Islet precursor cell (in vitro differentiated cells): ENCODE measurements at places on chromosomes 13 and 19.
A peak's percentile ranks its signal among the peaks of the same experiment; 100 is the strongest.

GRCh38 chr13:49246850-49247642, 679 bp upstream of the CDADC1 start:
- no peak for DNase-seq

GRCh38 chr13:96200810-96201209, 110.9 kb downstream of the HS6ST3 start:
- no peak for DNase-seq

GRCh38 chr13:23599083-23599925, 29.1 kb downstream of the TNFRSF19 start:
- peak; percentile 75 for DNase-seq

GRCh38 chr13:96963786-96964475, 30.3 kb downstream of the OXGR1 start:
- DNase-seq: no peak

GRCh38 chr13:101283782-101284181, 132.5 kb downstream of the NALCN start:
- no peak for DNase-seq

DNA sequence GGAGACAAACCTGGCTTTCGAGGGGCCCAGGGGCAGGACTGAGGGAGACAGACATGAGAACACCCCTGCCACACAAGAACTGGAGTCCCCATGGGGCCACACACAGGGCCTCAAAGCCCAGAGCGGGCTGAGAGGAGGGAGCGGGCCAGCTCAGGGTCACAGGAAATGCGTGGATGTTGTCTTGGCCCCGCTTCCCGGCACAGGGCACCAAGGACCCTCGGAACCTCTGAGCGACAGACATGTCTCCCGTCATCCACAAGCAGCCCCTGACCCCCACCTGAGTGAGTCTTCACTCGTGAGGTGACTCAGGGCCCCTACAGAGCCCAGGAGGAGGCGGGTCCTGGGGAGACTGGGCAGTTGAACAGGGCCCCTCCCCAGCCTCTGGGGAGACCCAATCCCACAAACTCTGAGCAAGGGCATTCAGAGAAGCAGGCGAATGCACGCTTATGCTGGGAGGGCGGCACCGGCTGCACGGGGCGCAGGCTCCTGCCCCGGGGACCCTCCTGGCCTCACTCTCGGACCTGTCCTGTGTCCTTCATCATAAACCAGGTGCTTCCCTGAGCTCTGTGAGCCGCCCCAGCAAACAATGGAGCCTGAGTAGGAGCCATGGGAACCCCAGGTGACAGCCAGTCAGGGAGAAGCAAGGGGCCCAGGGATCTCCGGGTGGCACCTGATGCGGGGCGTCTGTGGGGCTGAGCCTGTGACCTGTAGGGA, 20.1 kb downstream of the SGTA start:
- DNase-seq: no peak

- no peak for DNase-seq
Measured at GRCh38 chr13:37652596-37652995, 54.0 kb upstream of the POSTN start.

GRCh38 chr13:100234524-100235136, 145.7 kb downstream of the PCCA start:
- DNase-seq: no peak

DNA sequence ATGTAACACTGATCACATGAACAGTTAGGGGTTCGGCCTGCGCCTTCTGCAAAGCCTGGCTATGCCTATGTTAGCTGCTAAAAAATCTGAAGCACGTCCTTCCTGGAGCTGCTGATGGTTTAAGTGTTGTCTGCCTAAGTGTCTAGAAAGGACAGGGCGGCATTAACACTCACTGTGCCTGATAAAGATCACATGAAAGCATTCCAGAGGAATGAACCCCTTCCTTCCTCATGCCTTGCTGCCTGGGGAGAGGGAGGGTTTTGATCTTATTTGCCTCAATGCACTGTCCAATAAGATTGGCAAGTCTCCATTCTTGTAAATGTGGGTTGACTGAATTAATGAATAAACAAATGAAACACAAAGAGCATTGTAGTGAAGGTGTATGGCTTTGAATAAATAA, 5.2 kb downstream of the DOCK9 start:
- DNase-seq: peak; percentile 97

DNA sequence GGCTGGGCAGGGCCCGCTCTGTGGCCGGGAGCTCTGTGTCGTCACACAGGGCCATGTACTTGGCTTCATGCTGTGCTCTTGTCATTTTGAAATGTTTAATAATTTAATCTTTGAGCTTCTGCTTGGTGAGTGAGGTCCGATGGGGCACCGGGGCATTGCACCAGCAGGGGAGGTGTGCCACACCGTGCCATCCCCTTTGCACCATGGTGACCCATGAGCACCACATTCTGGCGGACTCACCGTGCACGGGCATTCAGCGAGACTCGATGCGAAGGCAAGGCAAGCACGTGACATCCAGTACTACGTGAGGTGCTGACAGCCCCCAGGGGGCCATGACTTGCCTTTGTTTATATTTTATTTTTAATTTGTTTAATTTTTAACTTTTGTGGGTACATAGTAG, 204.3 kb downstream of the URI1 start:
- no peak for DNase-seq

DNA sequence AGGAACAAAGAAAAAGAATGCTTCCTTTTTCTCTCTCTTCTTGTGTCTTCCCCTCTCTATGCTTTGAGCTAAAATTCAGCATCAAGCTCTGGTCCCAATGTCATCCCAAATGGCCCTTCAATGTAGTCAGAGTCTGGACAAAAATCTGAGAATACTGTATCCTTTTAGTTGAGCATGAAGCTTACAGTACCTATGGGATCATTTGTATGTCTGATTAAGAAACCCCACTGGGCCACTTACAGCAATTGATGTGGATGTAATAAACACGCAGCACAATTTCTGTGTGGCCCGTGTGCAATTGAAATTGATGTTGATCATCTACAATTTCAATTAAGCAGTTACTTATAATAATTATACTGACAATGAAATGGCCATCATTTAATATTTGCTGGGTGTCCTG, 188.9 kb upstream of the RNF113B start:
- no peak for DNase-seq

GRCh38 chr19:34375598-34375997, 10.6 kb downstream of the GPI start:
- no peak for DNase-seq

GRCh38 chr19:11164296-11164695, 8.7 kb upstream of the SPC24 start:
- DNase-seq: no peak

DNA sequence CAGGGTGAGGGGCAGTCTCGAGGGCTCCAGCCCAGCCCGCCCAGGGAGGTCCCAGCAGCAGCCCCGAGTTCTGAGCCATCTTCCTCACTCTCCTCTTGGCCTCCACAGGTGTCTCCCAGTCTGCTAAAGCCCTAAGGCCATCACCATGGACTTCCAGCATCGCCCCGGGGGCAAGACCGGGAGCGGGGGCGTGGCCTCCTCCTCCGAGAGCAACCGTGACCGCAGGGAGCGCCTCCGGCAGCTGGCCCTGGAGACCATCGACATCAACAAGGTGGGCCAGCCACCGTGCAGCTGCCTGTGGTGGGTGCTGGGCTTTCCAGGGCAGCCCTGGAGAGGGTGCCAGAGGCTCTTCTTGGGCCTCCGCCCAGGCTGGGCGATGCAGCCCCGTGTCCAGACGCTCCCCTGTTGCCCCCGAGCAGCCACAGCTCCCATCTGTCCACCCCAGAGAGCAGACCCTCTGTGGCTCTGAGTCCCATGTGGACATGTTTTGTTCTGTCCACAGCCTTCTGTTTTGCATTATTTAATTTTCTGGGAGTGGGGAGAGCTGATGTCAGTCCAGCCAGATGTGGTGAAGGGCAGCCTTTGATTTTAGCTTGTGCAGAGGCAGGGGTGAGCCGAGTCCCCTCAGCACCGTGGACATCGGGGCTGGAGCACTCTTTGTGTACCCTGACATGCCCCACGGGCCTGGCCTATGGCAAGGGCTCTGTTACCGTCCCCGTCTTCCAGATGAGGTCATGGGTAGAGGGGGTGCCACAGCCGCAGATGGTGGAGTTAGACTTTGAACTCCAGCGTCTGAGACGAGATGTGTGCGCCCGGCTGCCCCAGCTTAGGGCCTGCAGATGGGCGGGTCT, 5.6 kb upstream of the AMH start:
- no peak for DNase-seq

GRCh38 chr13:25085125-25085742, 10.7 kb upstream of the PABPC3 start:
- DNase-seq: no peak

DNA sequence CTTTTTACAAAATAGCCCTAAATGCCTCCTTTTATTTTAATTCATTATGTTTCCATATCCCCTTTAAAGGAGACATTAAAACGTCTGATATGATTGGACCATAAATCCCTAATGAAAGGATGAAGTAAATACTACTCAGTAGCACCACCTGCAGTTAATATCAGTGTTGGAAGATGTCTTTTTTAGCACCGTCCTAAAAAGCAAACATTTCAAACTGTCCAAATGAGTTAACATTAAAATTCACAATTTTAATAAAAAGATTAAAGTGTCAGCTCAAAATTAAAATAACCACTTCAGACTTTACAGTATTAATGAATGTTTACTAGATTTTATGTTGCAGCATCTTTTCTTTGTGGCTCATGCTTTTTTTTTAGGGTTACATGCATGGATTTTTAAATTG, 12.3 kb downstream of the ZNF507 start:
- DNase-seq: no peak

GRCh38 chr13:33195693-33196464, 89.7 kb downstream of the STARD13 start:
- no peak for DNase-seq

- peak; percentile 53 for DNase-seq
Measured at GRCh38 chr13:50080203-50080910, 65.1 kb downstream of the KCNRG start.

DNA sequence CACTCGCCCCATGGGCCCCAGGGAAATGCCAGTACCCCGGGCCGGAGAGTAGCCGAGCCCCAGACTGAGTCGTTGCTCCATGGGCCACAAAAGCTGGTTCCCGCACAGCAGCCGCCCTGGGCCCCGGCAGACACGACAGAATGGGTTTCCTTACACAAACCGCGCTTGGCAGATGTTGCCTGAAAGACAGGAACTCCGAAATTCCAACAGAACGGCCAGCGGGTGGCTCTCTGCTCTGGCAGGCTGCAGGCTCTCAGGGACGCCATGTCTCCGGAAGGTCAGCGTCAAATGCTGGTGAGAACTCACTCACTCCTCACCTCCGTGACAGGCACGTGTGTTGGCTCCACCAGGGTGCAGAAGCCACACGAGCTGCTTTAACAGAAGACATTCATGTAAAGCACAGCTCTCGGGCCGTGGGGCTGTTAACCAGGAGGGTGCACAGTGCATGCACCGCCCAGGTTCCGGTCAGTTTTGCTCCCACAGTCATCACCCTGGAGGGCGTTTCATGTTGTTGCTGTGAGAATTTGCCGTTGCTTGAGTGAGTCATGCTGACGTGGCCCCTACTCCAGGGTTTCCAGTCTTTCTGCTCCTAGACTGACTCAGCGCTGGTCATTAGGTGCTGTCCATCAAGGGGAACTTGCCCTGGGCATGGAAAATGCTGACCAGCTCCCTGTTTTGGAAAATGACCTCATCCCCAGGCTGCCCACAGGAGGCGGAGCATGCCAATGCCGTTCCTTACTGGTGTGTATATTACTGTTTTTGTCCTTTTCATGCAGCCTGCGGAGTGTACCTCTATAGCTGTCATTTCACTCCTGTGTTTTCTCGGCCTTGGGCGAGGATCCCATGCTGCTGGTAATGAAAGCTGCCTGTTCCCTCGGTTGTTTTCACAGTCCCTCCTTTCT, 44.8 kb downstream of the ANKRD10 start:
- DNase-seq: peak; percentile 100

GRCh38 chr13:20401931-20402856, 123.5 kb downstream of the CRYL1 start:
- DNase-seq: peak; percentile 75

DNA sequence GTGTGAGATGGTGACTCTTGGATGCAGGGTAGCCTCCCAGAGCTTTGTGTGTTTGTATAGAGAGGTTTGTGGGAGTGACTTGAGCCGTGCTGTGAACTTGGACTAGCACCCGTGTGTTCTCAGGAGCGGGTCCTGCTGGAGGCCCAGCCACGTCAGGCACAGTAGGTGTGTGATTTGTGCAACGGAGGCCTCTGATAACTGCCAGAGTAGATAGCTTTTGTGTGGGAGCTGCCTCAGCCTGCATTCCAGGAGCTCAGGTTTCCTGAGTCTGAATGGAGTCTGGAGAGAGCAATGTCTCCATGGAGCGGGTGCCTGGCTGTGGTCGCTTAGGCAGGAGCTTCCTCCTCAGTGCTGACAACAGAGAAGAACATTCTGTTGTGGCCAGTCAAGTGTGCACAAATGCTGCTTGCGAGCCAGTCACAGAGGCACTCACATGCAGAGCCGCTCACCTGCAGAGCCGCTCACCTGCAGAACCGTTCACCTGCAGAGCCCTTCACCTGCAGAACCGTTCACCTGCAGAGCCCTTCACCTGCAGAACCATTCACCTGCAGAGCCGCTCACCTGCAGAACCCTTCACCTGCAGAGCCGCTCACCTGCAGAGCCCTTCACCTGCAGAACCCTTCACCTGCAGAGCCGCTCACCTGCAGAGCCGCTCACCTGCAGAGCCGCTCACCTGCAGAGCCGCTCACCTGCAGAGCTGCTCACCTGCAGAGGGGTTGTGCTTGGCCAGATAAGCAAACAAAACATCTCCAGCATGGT, 32.6 kb downstream of the TFDP1 start:
- peak; percentile 79 for DNase-seq

- DNase-seq: no peak
Measured at GRCh38 chr13:34864671-34865070, 77.4 kb upstream of the NBEA start.

DNA sequence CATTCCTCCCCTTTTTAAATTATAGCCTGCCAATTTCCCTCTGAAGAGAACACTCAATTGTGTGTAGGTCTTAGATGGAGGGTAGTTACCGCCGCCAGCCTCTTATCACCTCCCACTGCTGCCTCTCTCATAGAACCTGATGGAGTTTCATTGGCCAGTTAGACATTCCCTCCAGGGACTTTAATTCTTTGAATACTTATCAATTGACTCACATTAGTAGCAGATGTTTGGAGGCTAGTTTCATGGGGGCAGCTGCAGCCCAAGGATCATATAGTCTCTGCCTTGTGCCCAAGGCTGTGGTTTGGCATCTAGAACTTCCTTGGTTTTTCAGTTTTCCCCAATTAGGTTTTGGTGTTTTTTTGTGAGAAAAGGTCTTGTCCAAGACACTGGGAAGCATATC, 318.9 kb upstream of the HTR2A start:
- peak; percentile 90 for DNase-seq

GRCh38 chr19:32231691-32232090, 113.7 kb upstream of the ZNF507 start:
- peak; percentile 35 for DNase-seq

GRCh38 chr13:99989276-99990125, 7.9 kb downstream of the ZIC2 start:
- no peak for DNase-seq

GRCh38 chr19:30122431-30122830, 180.4 kb downstream of the URI1 start:
- DNase-seq: no peak
